B cell (primary cell): ENCODE measurements at places on chromosomes 11 and 22.

DNA sequence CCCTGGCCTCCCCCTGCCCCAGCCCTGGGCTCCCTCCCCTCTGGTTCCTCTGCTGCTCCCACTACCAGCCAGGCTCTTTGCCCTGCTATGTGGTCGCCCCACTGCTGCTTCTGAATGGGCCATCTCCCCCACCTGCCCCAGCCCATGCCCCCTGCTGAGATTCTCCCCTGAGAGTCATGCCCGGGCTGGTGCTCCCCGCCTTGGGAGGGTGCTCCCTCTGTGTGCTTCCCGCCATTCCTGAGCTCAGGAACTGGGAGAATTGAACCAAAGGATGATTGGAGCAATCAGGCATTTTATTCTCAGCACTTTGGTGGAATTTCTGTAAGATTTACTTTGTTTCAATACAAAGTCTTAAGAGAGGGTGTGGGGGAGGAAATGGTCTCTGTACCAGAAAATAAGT is 6.8 kb downstream of the APOBEC3D start:
- DNase-seq, result no peak

DNA sequence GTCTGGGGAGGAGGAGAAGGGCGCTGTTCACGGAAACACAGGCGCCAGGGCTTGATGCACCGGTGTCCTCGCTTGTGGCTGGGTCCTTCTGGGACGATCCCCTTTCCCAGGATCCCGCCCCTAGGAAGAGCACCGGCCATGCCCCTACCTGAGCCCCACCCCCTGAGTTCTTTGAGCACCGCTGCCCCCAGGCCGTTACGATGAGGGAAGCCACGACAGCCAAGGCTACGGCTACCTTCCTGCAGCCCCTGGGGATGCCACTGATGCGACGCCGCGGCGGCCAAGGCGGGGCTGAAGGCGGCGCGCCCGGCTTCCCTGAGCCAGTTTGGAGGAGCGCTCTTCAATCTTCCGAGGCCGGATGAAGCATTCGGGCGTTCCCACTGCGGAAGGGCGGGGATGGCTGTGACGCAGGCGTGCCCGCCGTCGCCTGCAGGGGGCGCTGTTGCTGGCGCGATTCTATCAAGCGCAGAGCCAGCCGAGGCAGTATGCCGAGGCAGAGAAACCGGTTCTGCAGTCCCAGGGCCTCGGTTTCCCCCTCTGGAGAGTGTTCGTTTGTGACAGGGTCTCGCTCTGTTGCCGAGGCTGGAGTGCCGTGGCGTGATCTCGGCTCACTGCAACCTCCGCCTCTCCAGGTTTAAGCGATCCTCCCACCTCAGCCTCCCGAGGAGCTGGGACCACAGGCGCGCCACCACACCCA is 9.7 kb upstream of the NEFH start:
- DNase-seq, result peak; percentile 76

- no peak for DNase-seq
These were observed 1174.4 kb downstream of the BRD1 start for GRCh38 chr22:48653306-48653705.

- DNase-seq, result no peak
These were observed 5.5 kb downstream of the UNC93B1 start for GRCh38 chr11:67998150-67999045.

DNA sequence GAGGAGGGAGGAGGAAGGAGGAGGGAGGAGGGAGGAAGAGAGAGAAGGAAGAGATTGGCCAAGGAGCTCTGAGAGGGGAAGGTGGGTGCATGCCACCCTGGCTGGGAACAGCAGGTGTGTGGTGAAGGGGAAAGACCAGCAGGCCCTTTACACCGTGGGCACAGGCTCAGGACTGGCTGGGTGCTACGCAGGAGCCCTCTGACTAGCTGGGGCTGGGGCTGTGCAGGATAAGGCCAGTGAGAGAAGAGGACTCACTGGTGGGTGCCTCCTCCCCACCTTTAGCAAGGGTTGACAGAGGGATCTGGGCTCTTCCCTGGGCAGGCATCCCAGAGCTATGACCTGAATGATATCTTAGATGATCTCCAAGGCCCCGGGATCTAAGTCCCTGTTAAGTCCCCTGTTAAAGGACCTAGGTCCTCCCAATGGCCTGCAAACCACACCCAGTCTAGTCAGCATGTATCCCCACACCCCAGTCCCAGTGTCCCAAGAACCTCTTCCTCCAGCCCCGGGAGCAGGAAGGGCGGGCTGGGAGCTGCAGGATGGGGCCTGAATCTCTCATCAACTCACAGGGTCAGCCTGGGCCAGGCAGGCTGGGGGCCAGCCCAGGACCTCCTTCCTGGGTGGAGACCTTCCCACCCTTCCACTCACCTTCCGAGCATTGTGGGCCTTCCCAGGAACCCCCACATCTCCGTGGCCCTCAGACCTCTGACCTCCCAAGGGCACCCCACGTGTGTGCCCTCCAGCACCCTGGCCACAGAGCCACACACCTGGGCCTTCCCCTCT is 55.4 kb downstream of the CDKN1C start:
- no peak for DNase-seq

DNA sequence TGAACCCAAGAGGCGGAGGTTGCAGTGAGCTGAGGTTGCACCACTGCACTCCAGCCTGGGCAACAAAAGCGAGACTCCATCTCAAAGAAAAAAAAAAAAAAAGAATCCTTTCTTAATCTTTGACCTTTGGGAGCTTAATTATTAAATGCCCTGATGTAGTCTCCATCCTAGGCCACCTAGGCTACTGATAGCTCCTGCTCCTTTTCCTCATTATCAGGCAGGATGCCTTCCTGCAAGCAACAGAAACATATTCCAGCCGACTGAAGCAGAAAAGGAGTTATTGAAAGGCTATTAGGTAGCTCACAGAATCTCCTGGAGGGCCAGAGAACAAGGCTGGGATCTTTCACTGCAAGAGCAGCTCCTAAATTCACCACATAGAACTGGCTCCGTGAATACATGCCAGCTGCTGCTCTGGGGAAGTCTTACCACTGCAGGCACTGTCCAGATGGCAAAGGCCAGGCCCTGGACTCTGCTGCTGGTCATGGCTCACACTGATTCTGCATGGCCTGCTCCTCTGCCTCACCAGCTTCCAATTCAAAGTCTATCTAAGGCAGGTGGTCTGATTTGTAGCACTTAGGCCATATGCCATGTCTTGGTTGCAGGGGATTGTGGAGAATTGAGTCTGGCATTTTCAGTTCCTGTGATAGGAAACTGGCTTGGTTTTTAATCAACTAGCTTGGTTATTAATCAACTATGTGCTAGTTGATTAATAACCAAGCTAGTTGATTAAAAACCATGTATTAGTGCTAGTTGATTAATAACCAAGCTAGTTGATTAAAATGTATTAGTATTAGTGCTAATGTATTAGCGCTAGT is 26.0 kb upstream of the POLD3 start:
- DNase-seq, result no peak

DNA sequence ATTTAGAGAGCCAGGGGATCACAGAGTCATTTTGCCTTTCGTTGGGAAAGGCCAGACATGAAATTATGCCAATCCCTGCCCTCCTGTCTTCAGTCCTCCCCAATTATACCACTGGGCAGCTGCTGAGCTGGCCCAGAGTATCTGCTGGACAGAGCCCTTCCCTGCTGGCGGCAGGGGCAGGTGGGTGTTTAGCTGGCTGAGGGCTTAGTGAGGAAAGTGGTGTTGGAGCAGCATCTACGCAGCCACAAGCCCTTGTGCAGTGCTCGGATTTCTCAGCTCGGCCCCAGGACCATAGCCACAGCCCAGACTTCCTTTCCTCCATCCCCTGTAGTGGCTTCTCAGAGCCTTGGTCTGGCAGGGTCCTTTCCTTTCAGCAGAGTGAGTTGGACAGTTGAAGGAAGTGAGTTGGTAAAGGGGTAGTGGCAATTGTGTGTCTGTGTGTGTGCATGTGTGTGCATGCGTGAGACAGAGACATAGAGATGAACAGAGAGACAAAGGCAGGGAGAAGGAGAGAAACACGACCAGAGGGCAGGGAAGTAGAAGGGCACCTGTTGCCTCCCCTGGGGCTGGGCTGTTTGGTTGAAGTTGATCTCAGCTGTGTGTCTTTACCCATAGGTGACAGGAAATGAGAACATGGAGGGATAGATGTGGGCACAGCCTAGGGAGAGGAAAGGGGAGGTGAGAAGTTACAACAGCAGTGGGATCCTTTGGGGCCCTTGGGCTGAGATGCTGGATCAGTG is 66.2 kb downstream of the GRIK4 start:
- DNase-seq, result no peak

DNA sequence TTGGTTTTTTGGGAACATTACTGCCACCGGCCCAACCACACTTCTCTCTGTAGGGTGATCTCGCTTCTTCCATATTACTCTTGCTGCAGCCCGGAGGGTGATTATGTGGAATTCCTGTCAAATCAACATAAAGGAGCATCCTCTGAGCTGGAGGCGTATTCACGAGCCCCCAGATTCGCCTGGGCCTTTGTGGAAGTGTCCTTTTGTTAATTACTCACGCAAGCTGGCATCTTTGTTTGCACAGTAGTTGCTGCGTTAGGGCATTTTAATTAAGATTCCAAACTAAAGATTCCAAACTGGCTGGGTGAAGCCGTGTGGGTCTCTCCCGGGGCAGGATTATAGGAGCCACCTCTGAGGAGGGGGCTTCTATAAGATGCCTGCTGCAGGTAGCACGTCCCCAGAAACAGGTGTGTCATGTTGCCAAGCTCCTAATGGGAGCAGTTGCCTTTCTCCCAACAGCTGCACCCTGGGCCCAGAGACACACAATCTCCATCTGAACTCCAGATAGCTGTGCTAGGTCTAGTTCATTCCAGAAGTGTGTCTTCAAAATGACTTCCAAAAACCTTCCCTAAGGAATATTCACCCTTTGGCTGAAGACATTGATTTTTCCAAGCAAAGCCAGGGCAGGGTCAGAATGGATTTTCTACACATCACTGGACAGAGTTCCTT is 40.9 kb downstream of the SHISAL1 start:
- DNase-seq, result no peak

GRCh38 chr11:8584082-8584481 is 9.9 kb downstream of the STK33 start:
- no peak for DNase-seq

DNA sequence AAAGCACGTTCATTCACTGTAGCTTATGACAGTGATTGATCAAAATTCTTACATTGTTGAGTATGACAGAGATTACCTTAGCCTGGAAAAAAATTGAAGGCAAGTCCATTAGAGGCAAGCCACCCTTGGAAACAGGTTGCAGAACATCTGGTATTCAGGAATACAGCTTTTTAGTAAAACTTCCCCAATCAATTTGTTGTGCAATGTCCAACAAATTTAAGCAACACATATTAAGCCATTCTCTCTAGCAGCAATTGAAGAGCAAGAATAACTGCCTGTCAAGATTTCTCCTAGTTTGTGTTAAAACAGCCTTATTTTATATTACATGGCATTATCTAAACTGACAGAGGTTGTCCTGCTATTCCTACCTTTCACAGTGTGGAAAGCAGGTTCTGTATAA is 37.0 kb downstream of the BCL2L13 start:
- no peak for DNase-seq

- peak; percentile 77 for DNase-seq
These were observed 54.3 kb upstream of the USP47 start for GRCh38 chr11:11787305-11788062.

DNA sequence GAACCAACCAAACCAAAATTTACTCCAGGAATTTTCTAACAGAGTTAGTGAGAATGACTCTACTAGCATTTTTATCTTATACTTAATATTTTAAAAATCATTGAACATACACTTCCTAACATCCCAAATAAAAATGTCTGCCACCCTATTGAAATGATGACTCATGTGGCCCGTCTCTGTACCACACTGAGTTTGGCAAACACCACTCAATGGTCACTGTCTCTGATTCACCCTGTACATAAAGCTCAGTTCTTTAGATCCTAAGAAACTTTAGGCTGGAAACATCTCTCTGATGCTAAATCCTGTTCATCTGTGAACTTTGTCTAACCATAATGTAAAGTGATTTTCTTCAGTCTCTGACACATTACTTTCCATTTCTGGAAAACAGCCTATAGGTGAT is 182.0 kb downstream of the CWF19L2 start:
- DNase-seq, result no peak

GRCh38 chr22:21687685-21688259 is 22.0 kb downstream of the PPIL2 start:
- no peak for DNase-seq

DNA sequence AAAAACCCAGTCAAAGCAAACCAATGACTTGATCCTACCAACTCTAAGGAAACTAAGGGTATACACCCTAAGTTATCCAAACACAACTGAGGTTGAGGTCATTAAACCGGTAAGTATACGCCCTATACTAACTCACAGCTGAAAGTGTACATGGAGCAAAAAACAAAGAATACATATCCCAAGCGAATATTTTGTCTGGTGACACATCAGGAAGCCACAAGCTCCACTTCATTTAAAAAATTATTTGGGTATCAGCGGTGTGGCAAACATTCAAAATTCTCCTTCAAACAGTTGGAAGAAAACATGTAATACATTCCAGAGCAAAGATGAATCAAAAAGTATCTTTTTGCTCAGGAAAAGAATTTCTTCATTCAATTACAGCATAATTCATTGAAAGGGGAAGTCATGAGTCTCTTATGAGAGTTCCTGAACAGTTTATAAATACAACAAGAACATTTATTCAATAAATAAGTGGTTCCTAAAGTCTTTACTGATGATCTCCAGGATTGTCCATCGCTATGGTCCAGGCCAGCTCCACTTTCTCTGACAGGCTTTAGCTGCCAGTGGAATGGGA is 4.5 kb upstream of the JAML start:
- DNase-seq, result no peak

DNA sequence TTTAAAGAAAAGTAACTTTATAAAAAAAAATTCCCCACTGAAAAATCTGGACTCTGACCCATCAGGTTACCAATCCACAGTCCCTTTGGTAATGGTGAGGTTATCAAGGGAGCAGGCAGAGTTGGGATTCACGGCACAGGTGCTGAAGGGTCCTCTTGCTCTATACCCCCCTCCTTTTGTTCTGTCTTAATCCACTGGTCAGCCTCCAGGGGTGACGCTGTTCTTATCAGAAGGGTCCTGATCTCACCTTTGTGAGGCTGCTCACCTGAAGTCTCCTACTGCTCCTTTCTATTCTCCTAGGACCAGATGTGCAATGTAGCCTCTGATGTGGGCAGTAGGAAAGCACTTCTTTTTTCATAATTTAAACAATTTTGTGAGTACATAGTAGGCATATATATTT is 80.6 kb upstream of the E2F8 start:
- no peak for DNase-seq

DNA sequence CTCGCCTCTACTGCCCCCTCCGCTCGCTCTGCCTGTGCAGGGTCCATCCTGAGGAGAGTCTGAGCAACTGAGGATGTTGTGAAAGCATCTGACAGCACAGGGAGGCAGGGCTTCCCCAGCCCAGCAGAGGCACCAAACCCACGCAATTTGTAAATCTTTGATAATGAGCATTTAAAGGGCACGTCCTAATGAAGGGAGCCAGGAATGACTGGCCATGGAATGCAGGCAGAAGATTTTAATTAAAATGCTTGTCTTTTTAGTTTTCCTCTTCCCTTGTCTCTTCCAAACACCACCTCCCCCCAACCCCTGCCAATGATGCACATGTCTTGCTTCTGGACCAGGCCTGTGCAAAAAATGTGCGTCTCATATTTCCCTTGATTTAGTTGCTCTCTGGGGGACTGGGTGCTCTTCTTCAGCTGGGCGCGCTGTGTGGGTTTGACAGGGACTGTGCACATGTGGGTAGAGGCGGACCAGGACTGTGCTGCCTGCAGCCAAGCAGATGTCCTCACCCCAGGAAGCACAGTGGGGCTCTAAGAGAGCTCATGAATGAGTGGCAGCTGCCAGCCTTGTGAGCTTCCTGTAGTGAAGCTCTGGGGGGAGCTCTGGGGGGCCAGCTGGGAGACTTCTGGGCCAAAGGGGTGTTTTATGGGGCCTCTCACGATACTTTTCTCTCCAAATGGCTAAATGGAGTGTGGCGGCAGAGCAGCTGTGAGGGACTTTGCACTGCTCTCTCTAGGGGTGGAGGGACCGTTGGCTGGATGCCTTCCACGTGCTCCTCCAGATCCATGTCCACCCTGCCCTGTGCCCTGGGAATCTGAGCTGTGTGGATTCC is 273.5 kb downstream of the ST3GAL4 start:
- DNase-seq, result no peak
